ENCODE measurements at places on chromosomes 6 and 20.

DNA sequence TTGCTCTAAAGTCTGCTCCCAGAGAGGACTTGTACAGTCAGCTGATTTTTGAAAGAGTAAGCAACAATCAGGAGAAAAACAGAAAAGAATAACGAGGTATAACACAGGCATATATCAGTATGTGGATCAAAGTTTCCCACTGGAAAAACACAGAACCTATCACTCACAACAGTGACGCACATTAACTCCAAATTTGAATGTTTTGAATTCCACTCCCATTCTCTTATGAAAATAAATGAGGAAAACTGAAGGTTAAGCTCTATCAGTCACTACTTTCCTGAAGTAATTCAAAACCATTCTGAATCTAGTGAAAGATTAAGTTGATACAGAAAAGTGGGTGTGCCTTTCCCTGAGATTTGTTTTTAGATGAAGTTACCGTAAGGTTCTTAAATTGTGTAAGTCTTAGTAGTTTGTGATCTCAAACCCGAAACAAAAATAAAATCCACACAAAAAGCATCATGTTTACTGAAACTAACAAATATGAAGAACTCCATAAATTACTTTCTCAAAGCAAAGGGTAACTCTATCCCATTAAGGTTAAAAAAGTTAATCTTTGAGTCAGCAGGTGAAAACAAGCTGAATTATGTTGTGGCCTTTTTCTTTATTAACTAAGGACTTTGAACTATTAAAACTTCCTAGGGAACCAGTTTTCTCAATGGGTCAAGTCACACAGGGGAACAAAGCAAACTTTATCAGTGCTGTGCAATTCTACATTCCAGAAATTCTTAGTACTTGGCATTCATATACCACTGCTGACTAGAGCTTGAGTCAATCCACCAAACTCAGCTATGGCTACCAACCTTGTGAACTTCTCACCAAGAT lies 115.7 kb downstream of the OGFRL1 start:
- peaks cover 54% of the 10 kb centered on the region for H3K4me1 ChIP-seq
- DNase-seq: no peak
- no peaks in the 10 kb centered on the region for H3K36me3 ChIP-seq
- peak overlapping the region; percentile 87 for H3K27ac ChIP-seq
- H3K4me3 ChIP-seq: no peak overlapping the region

GRCh38 chr6:81693266-81693665 lies 59.2 kb downstream of the TENT5A start:
- H3K36me3 ChIP-seq: no peaks in the 10 kb centered on the region
- peaks cover 20% of the 10 kb centered on the region for H3K4me1 ChIP-seq
- H3K27me3 ChIP-seq: no peaks in the 10 kb centered on the region
- DNase-seq: no peak
- H3K4me3 ChIP-seq: no peak overlapping the region

DNA sequence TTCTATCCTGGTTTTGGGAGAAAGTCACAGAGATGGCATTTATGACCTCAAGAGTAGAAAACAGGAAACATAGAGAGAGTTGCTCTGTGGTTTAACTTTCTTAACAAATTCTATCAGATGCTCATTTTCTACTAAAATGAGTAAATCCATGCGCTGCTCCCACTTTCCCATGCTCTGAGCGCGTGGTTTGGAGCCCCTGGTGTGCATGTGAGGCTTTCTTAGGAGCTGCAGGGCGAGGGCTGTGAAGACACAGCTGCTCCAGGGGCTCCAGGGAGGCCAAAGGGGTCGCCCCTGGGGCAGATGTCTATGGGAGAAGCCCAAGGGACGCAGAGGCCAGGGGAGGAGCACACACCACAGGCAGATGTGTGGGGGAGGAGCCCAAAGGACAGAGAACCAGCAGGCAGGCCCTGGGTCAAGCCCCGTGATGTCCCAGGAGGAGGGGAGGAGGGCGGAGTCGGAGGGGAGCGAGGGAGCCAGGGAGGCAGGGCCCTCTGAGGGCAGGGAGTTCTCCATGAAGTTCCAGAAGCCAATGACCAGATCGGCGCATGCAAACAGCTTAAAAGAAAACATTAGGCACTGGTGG lies 122.9 kb downstream of the IRF4 start:
- H3K36me3 ChIP-seq: no peaks in the 10 kb centered on the region
- no peaks in the 10 kb centered on the region for H3K27me3 ChIP-seq

- no peaks in the 10 kb centered on the region for H3K36me3 ChIP-seq
- H3K27me3 ChIP-seq: no peaks in the 10 kb centered on the region
- no peak overlapping the region for H3K4me3 ChIP-seq
- H3K27ac ChIP-seq: no peak overlapping the region
Measured at GRCh38 chr6:3202999-3203696, 24.3 kb downstream of the TUBB2B start.

GRCh38 chr6:110828396-110828795 lies 13.1 kb upstream of the CDK19 start:
- no peak for DNase-seq

GRCh38 chr20:58590679-58591473 lies 60.2 kb upstream of the STX16 start:
- no peaks in the 10 kb centered on the region for H3K27me3 ChIP-seq
- H3K4me1 ChIP-seq: no peaks in the 10 kb centered on the region
- H3K4me3 ChIP-seq: no peak overlapping the region

GRCh38 chr20:17449031-17449430 lies 82.1 kb downstream of the BFSP1 start:
- H3K36me3 ChIP-seq: no peaks in the 10 kb centered on the region
- DNase-seq: peak; percentile 52
- no peak overlapping the region for H3K27ac ChIP-seq
- H3K4me3 ChIP-seq: no peak overlapping the region
- no peaks in the 10 kb centered on the region for H3K27me3 ChIP-seq

DNA sequence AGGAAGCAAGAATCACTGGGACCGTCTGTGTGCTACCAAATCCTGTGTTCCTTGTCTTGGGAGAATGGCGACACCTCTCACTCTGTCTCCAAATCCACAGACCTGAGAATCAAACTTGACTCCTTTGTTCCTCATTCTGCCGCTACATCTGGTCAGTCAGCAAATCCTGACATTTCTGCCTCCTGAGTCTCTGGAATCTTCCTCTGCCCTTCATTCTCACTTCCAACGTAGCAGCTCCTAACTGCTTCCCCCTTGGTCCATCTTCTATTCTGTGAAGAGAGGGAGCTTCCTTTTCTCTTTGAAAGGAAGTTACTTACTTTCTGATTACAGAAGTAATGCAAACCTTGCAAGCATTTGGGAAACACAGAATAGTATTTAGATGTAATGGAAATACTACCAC lies 37.7 kb downstream of the SYTL3 start:
- H3K27me3 ChIP-seq: no peaks in the 10 kb centered on the region
- DNase-seq: no peak
- H3K4me1 ChIP-seq: no peaks in the 10 kb centered on the region
- no peak overlapping the region for H3K4me3 ChIP-seq

- peaks cover 4% of the 10 kb centered on the region for H3K27me3 ChIP-seq
- H3K4me1 ChIP-seq: no peaks in the 10 kb centered on the region
- H3K4me3 ChIP-seq: no peak overlapping the region
- no peak overlapping the region for H3K27ac ChIP-seq
- no peak for DNase-seq
- H3K36me3 ChIP-seq: no peaks in the 10 kb centered on the region
Measured at GRCh38 chr20:46099491-46100287, 9.9 kb upstream of the NCOA5 start.

Data from Caco-2 (cell line).